GM12864 (cell line): ENCODE measurements at places on chromosomes 4 and X.

DNA sequence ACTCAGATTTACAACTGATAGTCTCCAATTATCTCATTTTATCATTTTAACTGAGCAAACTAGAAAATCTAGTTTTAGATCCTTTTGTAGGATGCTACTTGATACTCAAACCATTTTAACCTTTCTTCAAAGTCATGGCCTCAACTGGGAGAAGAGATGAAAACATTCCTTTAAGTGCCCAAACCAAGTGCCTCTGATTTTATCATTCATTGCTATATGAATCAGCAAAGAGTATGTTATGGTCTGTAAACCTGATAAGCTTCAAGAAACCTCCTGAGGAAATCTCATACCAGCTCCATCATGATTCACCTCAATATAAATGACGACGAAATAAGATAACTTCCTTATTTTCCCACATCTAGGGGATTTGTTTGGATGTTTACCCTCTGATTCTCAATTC, 119.9 kb downstream of the FAM13A start:
- DNase-seq, result no peak

GRCh38 chrX:40013266-40014195, 84.2 kb downstream of the BCOR start:
- DNase-seq, result no peak

DNA sequence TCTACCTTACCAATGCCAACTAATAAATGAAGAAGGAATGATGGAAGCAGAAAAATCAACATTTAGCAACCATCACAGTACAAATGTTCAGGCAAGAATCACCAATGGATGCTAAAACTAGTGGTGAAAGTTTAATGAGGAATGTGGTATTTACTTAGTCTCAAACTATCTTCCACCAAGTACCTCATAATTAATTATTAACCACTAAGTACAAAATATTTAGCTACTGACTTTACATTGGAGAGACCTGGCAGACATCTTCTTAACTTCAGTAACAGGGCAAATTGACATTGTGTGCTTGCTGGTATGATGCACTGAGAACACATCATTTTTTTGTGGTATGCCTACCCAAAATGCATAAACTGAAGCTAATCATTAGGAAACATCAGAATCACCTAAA, 82.4 kb downstream of the DLG3 start:
- DNase-seq, result no peak

GRCh38 chrX:48493890-48494364, 14.9 kb upstream of the PORCN start:
- no peak for DNase-seq
